ENCODE measurements at places on chromosomes 13 and 19. TPM values are rescaled to one million over a fixed set of nuclear protein-coding genes. Genes with fewer than 3 reads are reported as not detected.

Gene LRCH1
- 19.8 TPM for total RNA-seq

Gene TTC9B
- not detected for total RNA-seq

- H3K4me1 ChIP-seq = peaks cover 38% of the 10 kb centered on the region
- no peak overlapping the region for H3K27ac ChIP-seq
- no peak for DNase-seq
- H3K36me3 ChIP-seq = peaks cover 5% of the 10 kb centered on the region
Measured at GRCh38 chr19:35905178-35905727, 2.8 kb downstream of the TYROBP start.

GRCh38 chr13:101570410-101570809 lies 117.9 kb downstream of the ITGBL1 start:
- H3K4me3 ChIP-seq = no peak overlapping the region
- no peaks in the 10 kb centered on the region for H3K36me3 ChIP-seq
- H3K27me3 ChIP-seq = no peaks in the 10 kb centered on the region
- H3K4me1 ChIP-seq = no peaks in the 10 kb centered on the region
- DNase-seq = no peak

GRCh38 chr19:35138305-35138892 lies at the start of gene FXYD1:
Gene FXYD1, plus strand, starts transcription at chr19:35138824. Its CDS starts 1,256 bp downstream, at chr19:35140080.
- no peak within 1 kb of the TSS for H3K4me3 ChIP-seq
- H3K27ac ChIP-seq = no peak within 1 kb of the TSS
- H3K27me3 ChIP-seq = peaks cover 17% of the 10 kb centered on the region
- peaks cover 23% of the 10 kb centered on the region for H3K4me1 ChIP-seq

GRCh38 chr19:55209693-55210472 lies 582 bp upstream of the PTPRH start:
- peaks cover 12% of the 10 kb centered on the region for H3K27me3 ChIP-seq
- no peak for DNase-seq
- no peak overlapping the region for H3K27ac ChIP-seq
- H3K36me3 ChIP-seq = peaks cover 4% of the 10 kb centered on the region
- no peak overlapping the region for H3K4me3 ChIP-seq

DNA sequence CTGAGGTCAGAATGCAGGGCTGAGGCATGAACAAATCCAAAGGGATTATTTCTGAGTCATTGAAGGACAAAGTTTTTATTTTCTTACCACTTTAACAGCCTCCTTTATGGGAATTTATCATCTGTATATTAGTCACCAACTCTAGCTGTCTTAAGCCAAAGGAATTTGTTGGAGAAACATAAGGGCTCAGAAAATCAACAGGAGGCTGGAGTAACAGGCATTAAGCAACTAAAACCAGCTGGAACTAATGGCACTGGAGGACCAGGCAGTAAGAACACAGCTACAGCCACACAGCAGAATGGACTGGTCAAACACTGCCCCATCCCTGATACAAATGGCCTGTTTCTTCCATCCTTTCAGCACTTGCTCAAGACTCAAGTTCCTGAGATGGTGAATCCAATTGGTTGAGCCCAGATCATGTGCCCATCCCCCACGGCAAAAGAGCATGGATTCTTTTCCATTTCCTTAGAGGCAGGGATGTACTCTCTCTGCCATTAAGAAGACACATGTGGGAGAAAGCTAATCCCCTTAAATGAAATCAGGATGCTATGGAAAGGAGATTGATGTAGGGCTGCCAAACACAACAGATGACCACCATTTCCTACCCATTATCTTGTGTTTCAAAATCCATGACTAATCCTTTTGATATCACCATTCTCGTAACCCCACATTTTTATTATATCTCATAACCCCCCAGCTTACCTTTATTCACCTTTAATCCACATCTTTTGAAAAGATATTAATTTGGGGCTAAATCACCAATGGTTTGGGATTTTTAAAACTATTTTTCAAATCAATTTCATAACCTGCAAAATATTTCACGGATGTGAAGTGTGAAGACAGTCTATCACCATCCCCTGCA lies 157.0 kb upstream of the FNDC3A start:
- H3K27me3 ChIP-seq = no peaks in the 10 kb centered on the region
- H3K27ac ChIP-seq = no peak overlapping the region
- DNase-seq = no peak
- no peak overlapping the region for H3K4me3 ChIP-seq
- H3K4me1 ChIP-seq = peaks cover 12% of the 10 kb centered on the region
- H3K36me3 ChIP-seq = peaks cover 2% of the 10 kb centered on the region

Measured in activated CD8-positive, alpha-beta memory T cell treated with anti-CD3 and anti-CD28 coated beads, Interleukin-2, amount 10 ng/mL, durations not matched to agents 7 days and 5 days (primary cell).